Caki2 (cell line): ENCODE measurements at places on chromosomes 4 and X.

- DNase-seq: peak; percentile 85
These were observed 1329.5 kb upstream of the TENM3 start for GRCh38 chr4:180913750-180914149.

DNA sequence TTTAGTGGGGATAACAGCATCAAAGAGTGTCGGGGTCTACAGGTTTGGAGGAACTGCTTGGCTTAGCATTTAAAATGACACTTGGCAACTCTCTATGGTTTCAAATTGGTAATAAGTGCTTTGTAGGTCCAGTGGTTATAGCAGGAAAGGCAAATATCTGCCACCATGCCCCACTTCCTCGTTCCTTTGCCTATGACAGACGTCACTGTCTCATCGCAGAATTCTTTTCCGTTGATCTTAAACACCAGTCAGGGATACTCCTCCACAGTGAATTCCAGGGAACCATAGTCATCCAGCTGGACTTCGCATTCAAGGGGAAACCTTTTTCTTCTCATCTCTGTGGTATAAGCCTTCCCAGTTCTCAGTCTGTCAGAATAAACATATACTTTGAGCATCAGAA lies 319.1 kb downstream of the GPAT3 start:
- peak; percentile 79 for DNase-seq

DNA sequence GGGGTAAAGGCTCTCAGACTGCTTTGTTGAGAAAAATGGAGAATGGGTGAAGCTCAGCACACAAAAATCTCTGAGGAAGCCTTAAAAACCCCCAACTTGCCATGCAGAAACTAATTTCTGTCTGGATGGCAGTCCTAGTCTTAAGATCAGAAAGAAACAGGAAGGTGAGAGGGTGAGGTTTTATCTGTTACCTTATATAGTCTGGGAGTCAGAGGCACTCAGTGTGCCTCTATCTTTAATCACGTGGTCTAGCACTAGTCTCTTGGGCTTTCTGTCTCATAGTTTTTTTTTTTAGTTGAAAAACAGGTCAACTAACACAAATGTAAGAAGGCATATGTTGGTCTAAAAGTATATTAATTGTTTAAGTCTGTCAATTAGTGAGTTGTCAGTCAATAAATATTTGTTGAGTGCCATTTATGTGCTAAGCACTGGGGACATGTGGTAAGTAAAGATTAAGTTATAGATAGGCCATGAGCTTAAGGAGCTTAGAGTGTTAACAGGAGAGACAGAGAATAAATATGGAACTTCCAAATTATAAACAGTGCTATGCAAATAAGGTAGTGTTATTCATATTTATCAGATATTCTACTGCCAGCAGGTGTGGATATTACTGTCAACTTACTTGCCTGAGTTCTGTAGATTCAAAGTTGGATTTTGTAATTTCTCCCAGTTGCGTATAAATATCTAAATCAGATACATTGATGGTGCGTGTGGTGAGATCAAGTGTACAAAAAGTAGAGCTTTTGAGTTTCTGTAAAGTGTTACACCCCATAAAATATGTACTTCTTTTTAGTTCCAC lies 7.0 kb downstream of the CYBB start:
- DNase-seq: no peak

- no peak for DNase-seq
These were observed 518.7 kb downstream of the C4orf33 start for GRCh38 chr4:129614611-129615010.

GRCh38 chrX:74383611-74384010 lies 37.7 kb upstream of the SLC16A2 start:
- peak; percentile 18 for DNase-seq
